ENCODE measurements at places on chromosomes 3 and 15.
A peak's percentile ranks its signal among the peaks of the same experiment; 100 is the strongest.

DNA sequence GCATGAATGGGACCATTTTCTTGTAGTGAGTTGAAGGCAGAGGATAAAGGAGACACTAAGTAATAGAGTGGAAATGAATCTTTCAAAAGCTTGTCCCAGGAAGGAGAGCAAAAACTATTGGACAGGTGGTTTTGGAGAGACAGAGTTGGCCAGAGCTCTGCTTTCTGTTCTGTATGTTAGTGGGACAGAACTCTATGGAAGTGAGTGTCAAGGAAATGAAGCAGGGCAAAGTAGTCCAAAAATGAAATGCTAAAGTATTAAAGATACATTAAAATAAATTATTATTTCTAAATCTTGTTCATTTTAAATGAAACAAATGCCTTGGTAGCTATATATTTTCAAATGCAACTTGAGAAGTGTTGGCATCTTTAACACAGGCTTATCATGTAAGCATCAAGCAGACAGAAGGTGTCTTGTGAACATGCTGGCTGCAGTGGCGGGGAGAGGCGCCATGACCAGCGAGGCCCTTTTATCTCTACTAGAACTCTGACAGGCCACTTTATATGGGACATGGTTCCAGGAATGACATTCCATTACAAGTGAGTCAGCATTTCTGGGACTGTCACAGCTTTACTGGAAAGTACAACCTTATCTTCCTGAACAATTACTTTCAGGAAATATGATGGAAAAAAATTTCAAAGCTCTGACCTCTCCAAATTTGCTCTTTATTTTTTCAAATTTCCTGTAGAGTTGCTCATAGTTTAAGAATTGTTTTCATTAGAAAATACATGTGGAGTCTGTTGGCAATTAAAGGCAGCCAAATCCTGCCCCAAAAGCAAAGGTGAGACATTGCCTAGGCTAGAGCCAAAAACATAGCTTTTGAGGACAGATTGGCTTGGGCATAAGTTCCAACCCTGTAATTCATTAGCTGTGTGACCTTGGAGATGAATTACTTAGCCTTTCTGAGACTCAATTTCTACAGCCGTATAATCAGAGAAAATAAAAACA is 106.5 kb downstream of the ECT2 start:
- no peak for DNase-seq

GRCh38 chr3:34102288-34102687 is 303.9 kb downstream of the PDCD6IP start:
- DNase-seq: no peak

GRCh38 chr3:40268802-40269524 is 40.5 kb upstream of the EIF1B start:
- no peak for DNase-seq

- DNase-seq: no peak
Observed at GRCh38 chr3:34842706-34843480, 796.4 kb upstream of the ARPP21 start.

GRCh38 chr3:141521781-141522180 is 35.0 kb downstream of the RASA2 start:
- DNase-seq: no peak

DNA sequence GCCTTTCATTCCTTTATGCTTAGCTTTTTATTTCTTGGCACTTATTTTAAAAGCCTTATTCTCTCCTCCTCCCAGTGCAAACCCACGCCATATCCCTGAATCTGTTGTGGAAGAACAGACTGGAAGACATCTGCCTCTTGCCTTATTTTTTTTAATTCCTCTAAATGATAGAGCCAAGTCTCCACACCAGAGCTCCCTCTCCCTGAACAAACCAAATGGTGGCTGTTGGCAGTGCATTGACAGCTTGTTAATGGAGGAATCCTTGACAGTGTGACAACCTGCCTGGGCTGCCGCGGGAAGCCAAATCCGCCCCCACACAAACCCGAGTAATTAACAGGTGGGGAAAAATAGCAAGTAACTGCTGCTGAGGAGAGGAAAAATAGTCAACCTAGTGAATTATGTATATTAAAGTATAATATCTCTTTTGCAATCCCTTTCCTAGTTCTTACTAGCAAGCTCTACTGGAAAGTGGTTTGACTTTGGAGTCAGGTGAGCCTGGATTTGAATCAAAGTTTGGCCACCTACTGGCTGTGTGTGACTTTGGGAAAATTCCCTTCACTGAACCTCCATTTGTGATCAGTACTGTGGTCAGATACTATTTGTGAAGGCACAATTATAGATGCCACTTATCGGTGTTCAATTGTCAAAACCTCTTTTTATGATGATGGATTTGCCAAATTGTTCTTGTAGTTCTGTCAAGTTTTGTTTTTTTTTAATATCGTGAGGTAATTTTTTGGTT is 589.6 kb downstream of the PDCD6IP start:
- no peak for DNase-seq

DNA sequence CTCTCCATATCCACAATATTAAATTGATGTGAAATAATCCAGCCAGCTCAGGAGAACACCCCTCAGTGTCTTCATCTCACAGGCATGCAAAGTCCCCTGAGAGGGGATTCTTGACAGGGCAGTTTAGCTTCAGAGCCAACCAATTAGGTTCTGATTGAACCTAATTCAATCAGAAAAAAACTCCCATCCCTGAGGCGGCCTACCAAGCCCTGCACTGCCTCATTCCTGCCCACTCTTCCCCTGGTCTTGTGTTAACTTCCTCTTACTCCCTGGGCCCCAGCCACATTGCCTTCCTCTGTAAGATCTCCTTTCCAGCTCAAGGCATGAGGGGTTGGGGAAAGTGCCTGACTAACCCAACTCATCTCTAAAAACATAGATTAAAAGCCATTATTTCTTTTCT is 46.1 kb downstream of the FRMD4B start:
- no peak for DNase-seq

GRCh38 chr3:59212128-59212779 is 162.4 kb upstream of the CFAP20DC start:
- peak; percentile 43 for DNase-seq

DNA sequence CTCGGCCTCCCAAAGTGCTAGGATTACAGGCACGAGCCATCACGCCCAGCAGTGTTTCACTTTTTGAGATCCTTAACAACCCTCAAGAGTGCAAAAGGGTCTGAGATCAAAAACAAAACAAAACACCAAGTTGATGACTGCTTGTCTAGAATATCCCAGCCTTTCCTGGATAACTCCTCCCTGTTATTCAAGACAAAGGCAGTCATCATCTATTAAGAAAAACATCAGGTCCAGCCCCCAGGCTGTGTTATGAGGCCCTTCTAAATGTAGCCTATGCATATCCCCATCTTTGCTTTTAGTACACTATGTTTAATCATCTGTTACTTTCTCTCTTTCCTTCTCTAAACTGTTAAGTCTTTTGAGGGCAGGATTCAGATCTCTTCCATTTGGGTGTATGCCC is 150.1 kb upstream of the FHIT start:
- no peak for DNase-seq

GRCh38 chr15:76962337-76963013 is 30.9 kb downstream of the RCN2 start:
- no peak for DNase-seq

DNA sequence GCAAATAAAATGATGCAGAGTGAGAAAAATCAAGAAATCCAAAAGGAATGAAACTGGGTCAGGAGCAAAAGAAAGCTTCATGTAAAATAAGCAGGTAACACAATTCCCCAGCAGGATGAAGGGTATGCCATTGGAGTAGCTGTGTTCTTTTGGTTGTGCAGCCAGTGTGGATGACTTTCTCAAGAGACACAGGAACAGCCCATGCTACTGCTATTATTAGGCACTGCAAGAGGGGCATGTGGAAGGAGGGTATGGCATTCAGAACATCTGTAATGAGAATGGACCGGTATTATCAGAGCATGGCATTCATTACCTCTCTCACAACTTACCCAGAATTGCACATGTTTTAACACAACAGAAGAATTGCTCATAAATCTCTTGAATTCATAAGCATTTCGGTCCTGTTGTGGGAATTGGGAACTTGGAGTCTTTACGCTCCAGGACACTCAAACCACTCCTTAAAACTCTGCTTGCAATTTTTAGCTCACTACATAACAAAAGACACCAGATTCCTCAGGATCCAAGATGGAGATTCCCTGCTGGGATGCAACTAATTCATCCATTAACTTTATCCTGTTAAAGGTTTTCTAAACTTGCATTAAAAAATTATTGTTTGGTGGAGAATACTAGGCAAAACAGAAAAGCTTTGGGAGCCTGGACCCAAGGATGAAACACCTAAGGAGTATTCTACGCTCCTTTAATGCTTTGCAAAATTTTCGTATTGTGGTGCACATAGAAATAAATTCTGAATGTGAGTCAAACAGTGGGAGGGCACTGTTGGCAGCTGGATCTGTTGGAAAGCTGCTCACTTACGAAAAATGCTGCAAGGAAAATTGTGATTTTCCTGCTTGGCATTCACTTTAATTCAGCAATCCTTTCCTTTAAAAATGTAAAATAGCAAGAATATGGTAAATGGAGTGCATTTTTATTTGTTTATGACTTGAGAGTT is 34.6 kb upstream of the CDIN1 start:
- no peak for DNase-seq

- no peak for DNase-seq
Observed at GRCh38 chr3:172221547-172221946, 182.2 kb downstream of the FNDC3B start.
